ENCODE measurements at places on chromosomes 3 and 15.

DNA sequence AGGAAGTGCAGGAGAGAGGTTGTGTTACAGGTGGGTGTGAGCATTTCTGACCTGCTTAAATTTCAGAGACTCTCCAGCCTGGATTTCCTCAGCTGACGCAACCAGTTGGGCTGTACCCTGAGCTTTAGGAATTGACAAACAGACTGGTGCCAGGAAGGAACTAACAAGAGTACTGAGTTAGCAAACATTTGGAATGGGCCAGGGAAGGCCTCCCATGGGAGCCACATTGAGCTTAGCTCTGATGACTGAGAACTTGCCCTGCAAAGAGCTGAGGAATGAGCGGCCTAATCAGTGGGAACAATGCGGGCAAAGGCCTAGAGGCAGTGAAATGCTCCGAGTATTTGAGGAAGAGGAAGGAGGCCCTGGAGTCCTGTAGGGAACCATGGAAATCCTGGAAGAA is 254.2 kb downstream of the FEZF2 start:
- DNase-seq: no peak

DNA sequence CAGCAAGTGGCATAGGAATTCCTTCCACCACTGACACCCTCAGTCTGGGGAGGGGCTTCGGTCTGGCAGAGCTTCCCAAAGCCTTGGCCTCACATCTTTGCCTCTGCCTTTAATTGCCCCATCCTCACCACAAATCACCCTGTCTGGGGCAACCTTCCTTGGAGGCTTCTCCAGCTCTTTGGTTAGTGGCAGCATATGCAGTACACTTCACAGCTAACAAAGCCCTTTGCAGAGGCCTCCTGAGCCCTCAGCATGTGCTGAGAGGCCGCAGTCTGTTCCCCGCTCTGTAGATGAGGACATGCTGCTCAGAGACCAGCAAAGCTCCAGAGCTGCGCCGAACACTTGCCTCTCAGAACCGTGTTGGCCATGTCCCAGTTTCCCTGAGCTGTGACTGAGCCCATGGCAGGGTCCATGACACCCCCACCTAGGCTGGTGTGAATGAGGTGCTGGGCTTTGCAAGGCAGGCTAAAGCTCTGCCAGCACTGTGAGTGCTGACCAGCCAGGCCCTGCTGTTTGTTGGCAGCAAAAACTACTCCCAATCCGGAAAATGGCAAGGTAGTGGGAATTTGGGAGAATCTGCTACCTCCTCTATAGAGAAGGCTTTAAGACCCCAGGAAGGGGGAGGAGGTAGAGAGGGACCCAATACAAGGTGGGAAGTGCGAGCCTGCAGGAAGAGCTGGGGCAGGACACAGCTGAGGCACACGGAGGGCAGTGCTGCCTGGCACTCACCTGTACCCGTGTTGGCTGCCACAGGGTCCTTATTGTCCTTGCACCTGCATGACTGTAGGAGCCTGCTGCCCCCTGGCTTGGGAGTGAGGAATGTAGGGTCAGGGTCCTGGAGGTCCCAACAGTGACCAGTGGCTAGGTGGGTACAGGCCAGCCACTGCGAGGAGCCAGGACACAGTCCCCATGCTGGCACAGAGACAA is 8.4 kb upstream of the KLF15 start:
- no peak for DNase-seq

DNA sequence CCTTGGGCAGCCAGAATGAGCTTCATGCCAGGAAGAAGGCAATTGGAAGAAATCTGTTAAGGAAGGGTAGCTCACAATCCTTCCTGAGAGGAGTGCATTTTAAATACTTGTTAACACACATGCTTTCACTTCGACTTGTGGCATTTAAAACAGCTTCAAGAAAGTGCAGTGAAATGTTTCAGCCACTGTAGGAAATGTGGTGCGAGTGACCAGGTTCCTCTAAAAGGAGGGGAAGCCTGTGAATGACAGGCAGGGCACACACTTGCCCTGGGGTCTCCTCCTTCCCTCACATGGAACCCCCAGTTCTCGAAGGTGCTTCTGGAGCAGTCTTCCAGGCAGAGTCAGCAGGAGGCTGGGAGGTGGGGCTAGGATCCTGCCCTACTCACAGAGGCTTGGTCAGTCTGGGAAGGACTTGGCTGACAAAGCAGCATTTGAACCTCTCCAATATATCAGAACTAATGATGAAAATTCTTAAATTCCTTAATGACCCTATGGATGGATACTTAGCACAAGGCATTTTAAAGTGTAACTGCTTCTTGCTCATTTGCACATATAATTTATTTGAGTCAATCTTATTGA is 358.6 kb downstream of the CHST2 start:
- DNase-seq: no peak

DNA sequence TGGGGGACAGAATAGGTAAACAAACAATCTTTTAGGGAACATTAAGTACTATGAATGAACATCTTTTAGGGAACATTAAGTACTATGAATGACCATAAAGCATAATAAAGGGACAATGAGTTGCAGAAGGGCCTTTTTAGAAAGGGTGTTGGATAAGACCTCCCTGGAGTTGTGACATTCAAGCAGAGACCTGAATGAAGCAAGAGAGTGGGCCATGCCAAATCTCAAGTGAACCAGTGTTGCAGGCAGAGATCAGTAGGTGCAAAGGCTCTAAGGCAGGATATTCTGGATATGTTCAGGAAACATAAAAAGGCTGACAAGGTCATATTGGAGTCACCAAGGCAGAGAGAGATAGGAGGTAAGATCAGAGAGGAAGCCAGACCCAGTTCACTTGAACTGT is 29.4 kb upstream of the ZBTB38 start:
- no peak for DNase-seq

- no peak for DNase-seq
Measured at GRCh38 chr3:187987924-187988323, 166.0 kb upstream of the LPP start.

DNA sequence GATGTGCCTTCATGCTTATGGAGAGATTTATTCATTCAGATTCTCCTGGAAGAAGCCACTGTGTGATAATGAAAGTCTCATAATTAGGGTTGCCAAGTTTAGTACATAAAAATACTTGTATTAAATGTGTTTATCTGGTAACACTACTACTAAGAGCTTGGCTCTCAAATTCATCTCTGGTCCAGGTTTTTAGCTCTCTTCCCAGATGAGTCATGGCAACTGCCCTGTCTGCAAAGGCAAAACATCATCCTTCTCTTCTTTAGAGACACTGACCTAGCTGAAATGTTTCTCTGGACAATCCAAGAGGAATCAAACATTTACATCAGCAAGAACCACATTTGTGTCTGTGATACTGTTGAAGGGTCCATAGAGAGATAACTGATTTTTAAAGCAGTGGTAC is 269.6 kb downstream of the ROBO2 start:
- DNase-seq: no peak

DNA sequence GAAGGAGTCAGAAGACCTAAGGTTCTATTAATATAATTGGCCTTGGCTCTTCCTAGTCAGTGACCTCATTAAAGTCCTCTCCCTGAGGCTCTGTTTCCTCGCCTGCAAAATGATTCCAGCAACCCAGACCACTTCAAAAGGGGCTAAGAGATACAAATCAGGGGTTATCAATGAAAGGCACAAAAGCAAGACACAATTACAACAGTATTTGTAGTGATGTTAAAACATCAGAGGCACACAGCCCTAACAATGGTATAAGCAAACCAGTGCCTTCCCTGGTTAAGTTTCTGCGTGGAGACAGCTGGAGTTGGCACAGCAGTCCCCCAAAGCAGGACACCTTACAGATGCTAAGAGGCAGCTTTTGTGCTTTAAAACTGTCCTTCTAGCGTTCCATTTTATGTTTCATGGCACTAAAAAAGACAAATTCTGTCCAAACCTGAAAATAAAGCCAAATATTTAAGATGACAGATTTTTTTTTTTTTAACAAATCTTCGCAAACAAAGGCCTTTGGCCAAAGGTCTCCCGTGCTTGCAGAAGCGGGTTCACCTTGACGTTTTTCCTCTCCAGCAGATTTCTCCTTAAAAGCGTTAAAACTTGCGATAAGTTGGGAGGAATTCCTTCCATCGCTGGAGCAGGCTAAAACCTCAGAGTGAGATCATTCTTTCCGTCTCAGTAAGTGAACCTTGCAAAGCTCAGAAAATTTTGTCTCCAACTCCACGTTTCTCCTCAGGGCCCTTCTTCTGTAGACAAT is 999 bp downstream of the ZNF280D start:
- DNase-seq: peak; percentile 63

GRCh38 chr15:45030743-45031142 is 7.7 kb downstream of the SORD start:
- DNase-seq: no peak

GRCh38 chr15:42621386-42621785 is 46.0 kb downstream of the STARD9 start:
- no peak for DNase-seq

GRCh38 chr3:99114565-99115291 is 213.2 kb upstream of the DCBLD2 start:
- DNase-seq: peak; percentile 58

GRCh38 chr15:64634576-64635498 is 140.6 kb downstream of the RBPMS2 start:
- peak; percentile 36 for DNase-seq

- DNase-seq: peak; percentile 43
Measured at GRCh38 chr3:107604057-107604822, 81.5 kb downstream of the BBX start.

DNA sequence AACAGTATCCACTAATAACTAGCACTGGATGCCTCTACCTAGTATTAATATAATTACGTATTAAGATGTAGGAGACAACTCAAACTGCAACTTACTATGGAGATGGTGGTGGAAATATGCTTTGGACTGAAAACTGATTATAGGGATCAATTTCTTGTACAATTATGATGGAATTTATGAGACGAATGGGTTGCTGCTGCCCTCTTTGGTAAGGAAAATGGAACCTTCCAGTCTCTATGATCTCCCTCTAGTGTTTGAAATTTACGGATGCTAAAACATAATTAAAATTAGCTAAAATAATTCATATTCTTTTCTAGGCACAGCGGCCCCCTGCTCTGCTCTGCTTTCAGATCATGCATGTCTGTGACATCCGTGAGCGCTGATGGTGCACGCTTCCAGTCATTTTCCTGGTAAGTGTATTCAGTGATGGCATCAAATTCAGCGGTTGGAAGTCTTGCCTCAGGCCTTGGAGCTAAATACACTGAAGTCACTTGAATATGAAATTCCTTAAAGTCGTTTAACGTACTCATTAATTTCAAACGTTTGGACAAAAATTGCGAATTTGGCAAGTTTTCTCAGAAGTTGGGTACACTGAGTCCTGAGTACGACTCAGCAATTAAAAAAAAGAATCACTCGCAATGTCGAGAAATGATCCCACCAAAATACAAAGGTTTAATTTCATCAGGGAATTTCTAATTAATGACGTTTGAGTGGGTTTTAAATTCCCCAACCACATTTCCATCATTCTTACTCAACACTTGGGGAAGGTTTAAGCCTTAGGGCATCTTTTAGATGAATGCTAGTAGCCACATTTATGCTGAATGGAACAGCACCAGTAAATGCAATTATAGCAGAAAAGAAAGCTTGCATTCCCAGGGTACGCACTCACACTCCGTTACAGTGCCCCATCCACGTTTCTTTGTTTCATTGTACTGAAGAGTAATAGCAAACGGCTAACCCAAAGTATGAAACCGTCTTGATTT is 132.6 kb downstream of the NR2F2 start:
- DNase-seq: no peak

- DNase-seq: no peak
Measured at GRCh38 chr15:33011976-33012375, 182.5 kb downstream of the FMN1 start.

DNA sequence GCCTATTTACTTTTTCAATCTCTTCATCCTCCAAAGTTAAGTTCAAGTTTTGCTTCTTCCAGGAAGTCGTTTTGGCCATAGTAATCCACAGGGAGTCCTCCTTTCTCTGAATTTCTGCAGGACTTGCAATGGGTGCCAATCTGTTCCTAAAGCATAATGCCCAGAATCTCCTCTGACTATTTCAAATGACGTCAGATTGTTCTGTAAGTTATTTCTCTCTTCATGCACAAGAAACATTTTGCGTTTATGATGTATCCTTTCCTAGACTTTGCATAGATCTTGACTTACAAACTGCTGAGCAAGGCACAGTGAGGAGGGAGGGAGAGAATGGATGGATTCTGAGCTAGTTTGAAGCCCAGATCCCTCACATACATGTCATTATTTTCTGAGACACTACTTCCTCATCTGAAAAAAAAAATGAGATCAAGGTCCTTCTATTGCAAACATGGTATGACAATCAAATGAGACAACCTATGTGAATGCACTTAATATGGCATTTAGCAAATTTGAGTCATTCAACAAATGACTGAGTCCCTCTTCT is 103.1 kb downstream of the MEX3B start:
- no peak for DNase-seq

DNA sequence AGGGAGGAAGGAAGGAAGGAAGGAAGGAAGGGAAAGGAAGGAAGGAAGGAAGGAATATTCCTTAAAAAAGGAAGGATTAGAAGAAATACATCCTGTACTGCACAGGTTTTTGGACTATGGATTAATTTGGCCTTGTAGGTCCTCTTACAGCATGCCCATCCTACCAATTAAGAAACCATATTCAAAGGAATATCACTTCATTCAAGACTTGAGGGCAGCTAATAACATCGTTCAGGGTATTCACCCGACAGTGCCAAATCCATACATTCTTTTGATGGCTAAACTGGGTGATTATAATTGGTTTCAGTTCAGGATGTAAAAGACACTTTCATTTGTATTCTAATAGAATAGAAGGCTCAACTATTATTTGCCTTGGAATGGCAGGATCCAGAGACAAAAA is 410.3 kb downstream of the PLOD2 start:
- no peak for DNase-seq

DNA sequence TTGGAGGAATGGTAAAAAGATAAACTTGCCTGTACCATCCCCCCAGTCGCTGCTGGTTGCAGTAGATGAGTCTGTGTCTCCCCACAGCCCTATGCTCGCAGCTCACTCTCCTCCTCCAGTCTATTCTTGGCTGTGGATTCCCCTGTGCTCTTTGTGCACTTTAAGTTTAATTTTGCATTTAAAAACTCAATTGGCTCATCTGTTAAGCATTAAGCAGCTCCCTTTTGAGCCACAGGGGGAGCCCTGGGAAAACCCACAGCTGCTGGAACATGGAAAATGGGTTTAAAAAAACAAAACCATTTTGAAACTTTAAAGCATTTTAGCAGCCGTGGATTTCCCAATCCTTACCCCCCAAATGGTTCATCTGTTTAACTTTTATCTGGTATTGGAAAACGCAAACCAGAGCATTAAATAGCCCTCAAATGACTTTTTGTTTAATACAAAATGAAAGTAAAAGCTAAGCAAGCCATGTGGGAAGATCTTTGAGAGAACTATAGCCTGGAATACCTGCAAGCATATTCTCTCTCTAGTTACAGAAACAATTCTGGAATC is 536.9 kb downstream of the ZIC1 start:
- peak; percentile 97 for DNase-seq

GRCh38 chr3:24764236-24764915 is 269.7 kb upstream of the THRB start:
- DNase-seq: peak; percentile 15
